ENCODE measurements at places on chromosomes 7 and 10. TPM values are rescaled to one million over a fixed set of nuclear protein-coding genes. Genes with fewer than 3 reads are reported as not detected.

GRCh38 chr7:132515181-132515580 lies 61.1 kb downstream of the PLXNA4 start:
- no peak for DNase-seq

DNA sequence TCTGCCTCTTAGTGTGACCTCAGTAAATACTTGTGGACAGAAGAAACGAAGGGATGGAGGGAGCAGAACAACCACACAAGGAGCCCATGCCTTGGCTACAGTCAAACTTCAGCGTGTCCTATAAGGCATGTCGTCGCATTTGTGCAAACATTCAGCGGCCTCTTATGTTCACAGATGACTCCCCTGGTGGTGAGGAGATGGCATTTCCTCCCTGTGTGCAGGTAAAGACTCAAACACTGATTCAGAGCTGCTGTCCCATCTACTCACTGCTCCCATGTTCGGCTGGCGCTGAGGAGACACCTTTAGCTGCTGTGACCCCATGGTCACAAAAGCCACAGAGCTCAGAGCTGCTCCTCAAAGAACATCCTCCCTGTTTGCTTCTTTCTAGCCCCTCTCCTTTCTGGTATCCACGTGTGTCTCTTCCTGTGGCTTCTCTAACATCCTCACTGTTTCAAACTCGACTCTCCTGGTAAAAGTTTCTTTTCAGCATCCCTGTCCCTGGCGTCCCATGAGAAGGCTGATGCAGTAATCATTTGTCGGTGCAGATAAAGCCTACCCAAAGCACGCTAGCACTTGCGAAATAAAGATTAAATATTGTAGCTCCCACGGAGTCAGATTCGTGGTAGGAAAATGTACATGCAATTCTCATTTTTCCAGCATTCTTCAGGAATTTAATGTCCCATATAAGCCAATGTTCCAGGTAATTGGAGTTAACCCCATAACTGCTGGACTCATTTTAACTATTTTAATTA lies 124.9 kb upstream of the NEBL start:
- DNase-seq, result no peak

DNA sequence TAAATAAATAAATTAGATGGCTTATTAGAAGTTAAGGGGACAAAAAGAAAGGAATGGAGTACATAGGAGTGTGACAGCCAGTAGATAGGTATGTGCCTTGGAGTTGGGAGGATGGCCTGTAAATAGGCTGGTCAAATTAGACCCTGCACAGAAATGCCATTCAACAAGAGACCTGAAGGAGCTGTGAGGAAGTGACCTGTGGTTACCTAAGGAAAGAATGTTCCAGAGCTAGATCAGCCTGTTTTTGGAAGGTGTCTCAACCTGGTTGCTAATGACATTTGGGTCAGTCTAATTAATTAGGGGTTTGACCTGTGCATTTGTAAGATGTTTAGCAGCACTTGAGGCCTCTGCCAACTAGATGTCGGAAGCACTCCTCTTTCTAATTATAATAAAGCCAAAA lies 315.3 kb upstream of the PLXDC2 start:
- DNase-seq, result no peak

DNA sequence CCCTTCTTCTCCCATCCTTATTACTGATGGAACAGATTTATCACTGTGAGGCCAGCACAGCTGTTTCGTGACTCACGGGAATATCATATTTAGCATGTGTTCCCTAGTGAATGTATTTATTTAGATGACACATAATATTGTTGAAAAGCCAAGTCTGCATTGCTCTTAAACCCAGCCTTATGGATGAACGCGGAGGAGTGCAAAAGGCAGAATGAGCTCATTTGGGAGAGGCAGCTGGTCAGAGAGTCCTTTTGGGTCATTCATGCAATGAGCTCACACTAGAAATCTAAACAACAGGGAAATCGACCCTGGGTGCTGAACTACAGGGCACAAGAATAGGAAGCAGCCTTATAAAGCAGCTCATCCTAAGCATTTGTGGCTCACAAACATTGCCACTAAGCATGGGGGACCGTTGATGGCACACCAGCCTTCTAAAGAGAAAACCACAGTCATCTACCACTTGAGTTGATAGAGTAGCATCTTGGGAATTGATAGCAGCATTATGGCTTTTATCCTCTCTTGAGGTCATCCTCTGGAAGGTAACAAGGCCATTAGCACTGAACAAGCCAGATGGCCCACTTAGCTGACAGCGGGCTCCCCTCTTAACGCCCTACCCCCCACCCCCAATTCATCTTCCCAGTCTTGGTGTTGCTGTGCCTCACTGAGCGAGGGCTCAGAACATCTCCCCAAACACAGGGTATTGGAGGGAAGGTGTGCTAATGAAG lies 32.9 kb upstream of the SDK1 start:
- no peak for DNase-seq

DNA sequence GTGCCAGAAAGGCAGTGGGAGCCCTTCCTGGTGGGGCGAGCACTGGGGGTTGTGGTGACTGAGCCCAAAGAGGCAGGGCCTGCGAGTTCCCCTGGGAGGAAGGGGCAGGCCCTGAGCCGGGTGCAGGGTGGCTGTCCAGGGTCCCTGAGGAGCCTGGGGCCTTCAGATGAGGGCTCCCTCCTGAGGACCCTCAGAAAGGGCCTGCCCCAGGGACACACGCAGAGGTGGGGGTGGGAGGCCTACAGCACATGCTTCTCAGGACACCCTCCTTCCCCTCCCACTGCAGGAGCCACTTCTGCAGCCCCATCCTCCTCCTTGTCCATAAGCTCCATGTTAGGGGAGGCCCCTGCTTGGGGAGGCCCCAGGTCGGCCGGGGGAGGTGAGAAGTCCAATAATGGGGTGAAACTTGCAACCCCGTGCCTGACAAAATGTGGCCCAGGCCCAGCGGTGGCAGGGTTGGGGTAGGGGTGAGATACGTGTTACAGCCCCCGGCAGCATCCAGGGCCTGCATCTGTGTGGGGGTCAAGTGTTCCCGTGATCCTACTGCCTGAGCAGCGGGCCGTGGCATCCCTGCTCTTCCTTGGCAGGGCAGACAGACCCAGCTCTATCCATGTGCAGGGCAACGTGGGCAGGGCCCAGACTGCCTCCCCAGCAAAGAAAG lies 31.8 kb upstream of the RET start:
- DNase-seq, result no peak

DNA sequence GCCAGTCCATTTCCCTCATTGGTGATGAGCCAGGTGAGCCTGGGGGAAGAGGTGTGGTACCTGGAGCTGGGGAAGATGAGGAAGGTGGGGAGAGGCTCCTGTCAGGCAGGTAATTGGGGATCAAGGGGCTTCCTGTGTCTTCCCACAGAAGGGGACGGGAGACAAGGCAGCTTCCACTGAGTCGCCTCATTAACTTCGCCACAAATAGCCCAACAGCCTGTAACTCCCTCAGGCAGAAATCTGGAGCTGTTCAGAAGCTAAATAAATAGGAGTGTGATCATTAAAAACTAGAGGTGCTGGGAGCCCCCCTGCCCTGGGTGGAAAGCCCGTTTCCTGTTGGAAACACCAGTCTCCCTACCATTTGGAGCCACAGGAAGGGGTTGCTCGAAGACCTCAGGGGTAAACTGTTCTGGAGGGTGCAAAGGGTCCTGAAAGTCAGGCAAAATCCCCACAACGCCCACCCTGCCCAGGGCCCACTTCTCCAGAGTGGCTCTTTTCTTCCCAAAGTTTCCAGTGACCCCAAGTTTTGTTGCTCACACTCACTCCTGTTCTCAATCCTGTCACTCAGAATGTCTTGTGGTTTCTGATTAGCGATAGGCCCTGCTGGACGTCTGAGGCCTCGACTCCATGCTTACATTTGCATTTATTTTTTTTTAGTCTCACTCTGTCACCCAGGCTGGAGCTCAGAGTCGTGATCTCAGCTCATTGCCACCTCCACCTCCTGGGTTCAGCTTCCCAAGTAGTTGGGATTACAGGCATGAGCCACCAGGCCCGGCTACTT lies 25.7 kb downstream of the UNC5B start:
- DNase-seq, result no peak

- no peak for DNase-seq
Observed at GRCh38 chr7:127245002-127245401, 7.7 kb downstream of the GRM8 start.

DNA sequence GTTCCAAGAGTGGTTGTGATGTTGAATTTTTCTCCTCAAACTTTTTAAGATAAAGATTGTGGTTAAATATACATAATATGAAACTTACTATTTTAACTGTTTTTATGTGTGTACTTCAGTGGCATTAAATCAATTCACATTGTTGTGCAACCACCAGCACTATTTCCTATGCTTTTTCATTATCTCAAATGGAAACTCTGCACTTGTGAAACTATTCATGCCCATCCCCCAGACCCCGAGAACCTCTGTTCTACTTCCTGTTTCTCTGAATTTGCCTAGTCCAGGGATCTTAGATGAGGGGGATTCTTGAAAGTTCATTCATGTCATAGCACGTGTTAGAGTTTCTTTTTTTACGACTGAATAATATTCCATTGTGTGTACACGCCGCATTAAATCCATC lies 67.0 kb downstream of the WDR37 start:
- DNase-seq, result no peak

GRCh38 chr10:15725603-15726002 lies 5.9 kb upstream of the ITGA8 start:
- peak; percentile 27 for DNase-seq

DNA sequence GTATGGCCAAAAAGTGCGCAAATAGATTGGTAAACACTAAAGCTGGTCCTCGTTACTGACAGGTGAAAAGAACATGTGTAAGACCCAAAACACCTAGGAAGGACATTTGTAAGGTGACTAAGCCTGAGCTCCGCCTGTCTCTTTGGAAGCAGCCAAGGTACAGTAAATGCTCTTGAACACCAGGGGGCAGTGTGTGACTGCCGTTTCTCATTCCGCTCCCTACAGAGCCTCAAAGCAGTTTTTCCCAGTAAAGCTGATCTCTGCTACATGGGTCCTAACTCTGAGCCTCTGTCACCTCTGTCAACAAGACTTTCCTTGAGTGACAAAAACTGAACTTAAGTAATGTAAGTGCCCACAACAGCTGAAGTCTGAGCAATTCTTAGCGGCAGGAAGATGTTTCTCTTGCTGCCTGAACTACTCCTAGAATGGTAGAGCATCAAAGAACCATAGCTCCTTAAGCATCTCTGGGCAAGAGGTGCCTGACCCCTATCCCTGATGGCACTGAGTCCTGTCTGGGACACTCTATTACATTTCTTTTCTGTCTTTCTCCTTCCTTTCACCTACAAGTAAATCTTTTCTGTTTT lies 238.0 kb upstream of the INHBA start:
- DNase-seq, result peak; percentile 32

- no peak for DNase-seq
Observed at GRCh38 chr7:79984210-79984609, 150.4 kb upstream of the GNAI1 start.

The PGAM2 gene
- total RNA-seq, result 0.27 TPM

The PTPRN2 gene
- 2.1 TPM for total RNA-seq

The PRSS37 gene
- total RNA-seq, result not detected

The NCAPG2 gene
- 73.1 TPM for total RNA-seq

The BTAF1 gene
- 42.5 TPM for total RNA-seq

The TEX47 gene
- not detected for total RNA-seq

Measured in HCT116 (cell line).